ENCODE measurements at places on chromosomes 2 and 18.

- DNase-seq: no peak
Measured at GRCh38 chr2:221170548-221170947, 401.6 kb downstream of the EPHA4 start.

DNA sequence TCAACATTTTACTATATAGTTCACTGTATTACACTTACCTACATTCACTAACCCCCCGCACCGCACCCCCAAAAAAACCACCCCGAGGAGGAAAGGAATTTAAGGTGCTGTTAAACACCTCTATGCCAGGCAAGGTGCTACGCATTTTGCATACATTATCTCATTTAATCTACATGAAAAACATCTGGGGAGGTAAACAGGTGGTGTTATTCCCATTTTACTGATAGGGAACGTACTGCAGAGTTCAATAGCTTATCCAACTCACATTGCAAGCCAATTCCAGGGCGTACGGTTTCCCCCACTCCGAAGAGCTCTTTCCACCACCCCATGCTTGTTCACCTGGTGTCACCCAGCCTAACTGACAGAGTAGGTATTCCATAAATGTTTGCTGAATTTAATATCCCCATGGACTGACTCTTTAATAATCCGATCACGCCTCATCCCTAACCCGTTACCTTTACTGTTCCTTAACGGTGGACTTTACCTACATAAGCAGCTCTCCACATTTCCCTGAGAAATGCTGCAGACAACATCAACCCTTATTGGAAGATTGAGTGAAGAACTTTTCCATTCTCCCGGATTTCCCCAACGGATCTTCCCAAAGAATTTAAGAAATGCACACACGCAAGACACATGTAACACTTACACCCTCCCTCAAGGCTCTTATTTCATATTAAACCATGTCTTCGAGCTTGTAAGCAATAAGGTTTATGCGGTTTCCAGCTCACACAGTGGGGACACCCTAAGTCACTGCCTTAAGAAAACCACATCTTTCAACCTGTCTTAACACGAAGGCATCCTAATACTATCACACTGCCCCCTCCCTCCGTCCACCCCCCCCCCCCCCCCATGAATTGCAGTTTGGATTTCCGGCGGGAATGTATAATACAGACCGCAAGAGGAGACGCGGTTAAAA, 1.2 kb downstream of the RAPH1 start:
- no peak for DNase-seq

GRCh38 chr2:234691968-234692955, 195.4 kb upstream of the ARL4C start:
- no peak for DNase-seq

DNA sequence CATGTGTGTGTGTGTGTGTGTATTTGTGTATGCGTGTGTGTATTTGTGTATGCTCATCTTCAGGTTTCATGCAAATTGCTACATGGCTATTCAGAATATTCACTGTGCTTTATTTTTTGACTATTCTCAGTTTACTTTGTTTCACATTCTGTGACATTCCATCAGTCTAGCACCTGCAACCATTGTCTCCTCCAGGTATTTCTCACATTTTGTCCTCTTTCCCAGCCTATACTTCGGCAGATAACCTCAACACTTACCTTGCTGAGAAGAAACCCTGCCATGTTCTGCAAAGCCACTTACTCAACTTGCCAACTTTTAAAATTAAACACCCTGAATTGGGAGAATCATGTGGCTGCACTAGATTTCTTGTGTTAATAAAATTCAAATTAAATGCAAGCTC, 135.4 kb upstream of the REG3A start:
- no peak for DNase-seq

DNA sequence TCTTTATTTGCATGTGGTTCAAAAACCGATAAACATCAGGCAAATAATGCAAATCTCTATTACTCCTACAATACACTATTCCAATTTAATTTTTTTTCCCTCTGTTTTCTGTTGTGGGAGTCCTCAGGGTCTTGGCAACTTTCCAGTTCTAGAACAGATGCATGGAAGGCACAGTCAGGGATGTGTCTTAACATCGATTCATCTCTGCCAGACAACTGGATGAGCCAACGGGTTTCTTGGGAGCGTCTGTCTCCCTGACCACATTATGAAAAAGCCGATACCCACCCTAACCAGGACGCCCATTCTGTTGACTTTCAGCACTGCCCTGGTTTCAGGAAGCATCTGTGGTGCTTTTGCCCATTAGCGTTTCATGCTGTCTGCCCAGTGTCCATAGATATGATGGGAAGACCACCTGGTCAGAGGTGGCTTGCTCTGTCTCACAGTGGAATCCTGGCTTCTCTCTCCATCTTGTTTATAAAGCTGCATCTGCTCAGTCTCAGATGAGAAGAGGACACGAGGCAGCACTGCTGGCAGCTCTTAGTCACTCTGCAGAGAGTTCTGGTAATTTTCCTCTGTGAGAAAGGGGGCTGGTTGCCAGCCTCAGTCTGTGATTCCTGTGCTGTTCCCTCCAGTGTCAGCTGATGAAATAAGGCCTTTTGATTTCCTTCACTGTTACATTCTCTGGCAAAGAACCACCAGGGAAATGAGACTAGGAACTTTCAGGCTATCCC, 57.9 kb upstream of the KCNE4 start:
- peak; percentile 45 for DNase-seq

DNA sequence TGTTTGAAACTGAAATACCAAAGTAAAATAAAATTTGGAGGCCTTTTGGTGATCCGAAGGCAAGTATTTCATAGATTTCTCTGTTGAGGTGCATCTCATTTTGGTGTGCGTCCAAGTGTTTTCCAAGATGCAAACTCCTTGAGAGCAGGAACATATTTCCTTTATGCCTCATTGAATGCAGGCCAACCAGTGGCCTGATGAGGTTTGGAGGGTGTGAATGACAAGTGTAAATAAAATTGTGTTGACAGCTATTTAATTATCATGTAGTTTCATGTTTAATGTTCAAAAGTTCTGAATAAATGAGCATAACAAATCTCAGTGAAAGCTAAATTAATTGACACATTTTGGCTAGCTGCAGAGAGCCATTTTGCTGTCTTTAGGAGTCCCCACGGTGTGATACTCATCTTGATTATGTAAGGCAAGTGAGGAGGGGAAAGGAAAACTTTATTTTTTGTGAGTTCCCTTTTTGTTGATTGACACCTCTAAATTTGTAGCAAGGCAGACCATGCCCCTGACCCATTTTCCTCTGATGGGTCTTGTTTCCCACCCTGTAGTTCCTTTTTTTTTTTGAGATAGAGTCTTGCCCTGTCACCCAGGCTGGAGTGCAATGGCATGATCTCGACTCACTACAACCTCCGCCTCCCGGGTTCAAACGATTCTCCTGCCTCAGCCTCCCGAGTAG, 6.3 kb upstream of the LTBP1 start:
- DNase-seq: no peak

DNA sequence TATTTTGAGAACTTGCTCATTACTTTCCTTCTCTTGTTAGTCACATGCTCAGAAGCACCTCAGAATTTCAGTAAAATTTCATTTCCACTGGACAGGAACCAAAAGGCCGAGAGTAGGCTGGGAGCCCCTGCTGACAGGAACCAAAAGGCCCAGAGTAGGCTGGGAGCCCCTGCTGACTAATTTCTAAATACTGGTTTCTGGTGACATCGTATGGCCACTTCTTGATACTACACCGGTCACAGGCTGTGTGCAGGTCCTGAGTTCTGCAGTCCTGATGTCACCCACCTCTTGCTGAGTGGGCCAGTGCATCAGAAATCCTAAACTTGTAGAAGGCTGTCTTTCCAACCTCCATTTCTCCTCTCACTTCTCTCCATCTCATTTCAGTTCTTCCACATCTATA, 17.7 kb upstream of the EN1 start:
- no peak for DNase-seq

DNA sequence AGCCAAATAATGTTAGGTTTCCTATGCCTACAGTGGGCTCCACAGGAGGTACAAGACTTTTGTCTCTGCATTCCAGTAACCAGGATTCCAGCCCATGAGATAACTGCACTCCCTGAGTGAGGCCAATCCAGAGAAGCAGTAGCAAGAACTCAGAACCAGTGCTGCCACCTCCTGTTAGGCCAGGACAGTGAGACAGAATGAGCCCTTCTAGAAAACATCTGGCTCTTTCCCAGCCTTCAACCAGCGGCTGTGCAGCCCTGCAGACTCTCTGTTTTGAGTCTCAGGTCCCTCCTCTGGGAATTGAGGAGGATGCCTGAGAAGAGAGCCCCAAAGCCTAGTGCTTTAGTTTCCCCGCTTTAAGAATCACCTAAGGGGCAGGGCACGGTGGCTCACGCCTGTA, 44.2 kb downstream of the ARID5A start:
- no peak for DNase-seq

DNA sequence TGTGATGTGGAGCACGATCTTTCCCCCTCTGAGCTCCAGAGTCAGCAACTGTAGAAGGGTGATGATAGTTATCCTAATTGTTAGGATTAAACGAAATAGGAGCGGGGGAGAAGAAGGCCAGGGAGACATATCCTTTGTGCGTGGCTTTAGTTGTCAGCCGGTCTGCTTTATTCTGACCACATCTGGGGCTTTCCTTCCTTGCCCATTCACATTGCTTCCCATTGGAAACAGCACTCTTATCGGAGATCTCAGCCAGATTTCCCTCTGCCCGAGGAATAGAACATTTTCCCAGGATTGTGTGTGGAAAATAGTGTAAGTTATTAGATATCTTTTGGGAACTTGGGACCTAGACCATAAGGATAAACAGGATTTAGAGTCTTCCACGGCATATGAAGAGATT, 1.5 kb downstream of the RALB start:
- DNase-seq: no peak

- no peak for DNase-seq
Measured at GRCh38 chr2:203654826-203655225, 51.6 kb upstream of the CD28 start.

- DNase-seq: no peak
Measured at GRCh38 chr2:2758793-2759367, 427.8 kb upstream of the MYT1L start.

GRCh38 chr18:3710712-3711301, 260.8 kb downstream of the TGIF1 start:
- DNase-seq: no peak

- no peak for DNase-seq
Measured at GRCh38 chr2:187988348-187988747, 303.3 kb upstream of the GULP1 start.

GRCh38 chr2:6082625-6083018, 390.4 kb downstream of the SOX11 start:
- DNase-seq: no peak

DNA sequence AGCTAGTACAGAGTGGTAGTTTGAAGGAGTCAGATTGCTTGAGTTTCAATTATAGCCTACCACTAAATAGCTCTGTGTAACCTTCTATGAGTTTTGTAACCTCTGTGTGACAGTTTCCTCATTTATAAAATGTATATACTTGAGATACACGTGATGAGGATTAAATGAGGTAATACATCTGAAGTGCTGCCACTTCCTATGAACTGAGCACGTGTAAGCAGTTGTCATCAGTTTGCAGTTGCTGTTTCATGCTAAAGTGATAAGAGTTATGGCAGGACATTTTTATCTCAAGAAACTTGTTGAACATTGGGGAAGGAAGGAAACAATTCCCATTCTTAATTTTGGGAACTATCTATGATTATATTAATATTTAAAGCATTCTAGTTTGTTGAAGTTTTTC, 38.5 kb downstream of the CARF start:
- no peak for DNase-seq

GRCh38 chr18:62531931-62532330, 9.1 kb downstream of the ZCCHC2 start:
- DNase-seq: no peak

DNA sequence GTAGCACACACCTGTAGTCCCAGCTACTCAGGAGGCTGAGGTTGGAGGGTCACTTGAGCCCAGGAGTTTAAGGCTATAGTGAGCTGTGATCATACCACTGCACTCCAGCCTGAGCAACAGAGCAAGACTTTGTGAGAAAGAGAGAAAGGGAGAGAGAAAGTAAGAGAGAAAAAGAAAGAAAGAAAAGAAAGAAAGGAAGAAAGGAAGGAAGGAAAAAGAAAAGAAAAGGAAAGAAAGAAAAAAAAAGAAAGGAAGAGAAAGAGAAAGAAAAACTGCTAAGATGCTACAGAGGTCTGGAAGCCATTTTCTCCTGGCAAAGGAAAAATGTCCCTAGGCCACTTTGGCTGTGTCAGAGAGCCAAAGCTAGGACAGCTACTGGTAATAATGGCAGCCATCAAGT, 30.6 kb downstream of the DRC1 start:
- DNase-seq: no peak

DNA sequence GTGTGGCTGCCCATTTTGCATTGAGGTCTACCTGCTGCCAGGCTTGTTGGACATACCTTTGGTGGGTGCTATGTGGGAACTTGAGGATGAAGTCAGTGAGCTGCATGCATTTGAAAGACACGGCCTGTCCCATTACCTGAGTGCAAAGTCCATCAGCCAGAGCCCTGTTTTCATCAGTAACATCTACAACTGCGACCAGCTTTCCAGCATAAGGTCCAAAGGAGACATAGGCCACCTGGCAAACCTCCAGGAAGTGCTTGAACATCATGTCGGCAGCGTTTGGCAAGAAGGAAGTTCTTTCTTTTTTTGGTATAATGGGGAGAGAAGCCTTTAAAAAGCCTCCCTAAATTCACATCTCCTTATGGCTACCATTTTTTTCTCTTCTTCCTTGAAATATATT, 143.1 kb downstream of the FAM161A start:
- DNase-seq: no peak

GRCh38 chr2:219109471-219109870, 48.8 kb upstream of the IHH start:
- DNase-seq: no peak

- no peak for DNase-seq
Measured at GRCh38 chr2:168889635-168890005, 610 bp downstream of the SPC25 start.

DNA sequence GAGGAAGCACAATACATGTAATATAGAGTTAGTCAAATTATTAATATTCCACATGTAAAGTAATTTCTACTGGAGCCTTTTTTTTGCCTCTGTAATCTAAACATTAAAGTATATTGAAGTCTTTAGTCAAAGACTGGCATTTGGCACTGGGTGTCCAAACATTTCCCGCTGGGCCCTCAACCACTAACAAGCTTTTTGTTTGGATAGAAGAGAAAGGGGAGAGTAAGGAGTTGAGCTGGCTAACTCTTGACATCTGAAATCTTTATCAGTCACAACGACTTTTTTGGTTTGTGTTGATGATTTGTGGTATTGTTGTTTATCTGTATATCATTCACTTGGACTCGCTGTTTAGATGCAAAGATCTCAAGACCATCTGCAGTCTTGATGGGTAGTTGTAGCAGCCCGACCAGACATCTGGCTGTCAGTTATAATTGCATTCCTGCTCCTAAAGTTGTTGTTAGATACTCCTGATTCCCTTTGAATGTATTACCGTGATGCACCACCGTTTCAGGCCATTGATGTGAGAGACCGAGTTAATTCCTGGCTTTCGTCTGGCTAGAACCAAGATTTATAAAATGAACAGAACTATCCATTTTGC, 379.6 kb downstream of the MTX2 start:
- no peak for DNase-seq

GRCh38 chr2:99827296-99827999, 314.9 kb downstream of the AFF3 start:
- no peak for DNase-seq

GRCh38 chr2:163191372-163191771, 352.8 kb upstream of the KCNH7 start:
- DNase-seq: no peak
